NCI-H1417 treated with DMSO at 0.1 percent for 48 hours (cell line): ENCODE measurements at places on chromosomes 3 and 15.
A peak's percentile ranks its signal among the peaks of the same experiment; 100 is the strongest.

DNA sequence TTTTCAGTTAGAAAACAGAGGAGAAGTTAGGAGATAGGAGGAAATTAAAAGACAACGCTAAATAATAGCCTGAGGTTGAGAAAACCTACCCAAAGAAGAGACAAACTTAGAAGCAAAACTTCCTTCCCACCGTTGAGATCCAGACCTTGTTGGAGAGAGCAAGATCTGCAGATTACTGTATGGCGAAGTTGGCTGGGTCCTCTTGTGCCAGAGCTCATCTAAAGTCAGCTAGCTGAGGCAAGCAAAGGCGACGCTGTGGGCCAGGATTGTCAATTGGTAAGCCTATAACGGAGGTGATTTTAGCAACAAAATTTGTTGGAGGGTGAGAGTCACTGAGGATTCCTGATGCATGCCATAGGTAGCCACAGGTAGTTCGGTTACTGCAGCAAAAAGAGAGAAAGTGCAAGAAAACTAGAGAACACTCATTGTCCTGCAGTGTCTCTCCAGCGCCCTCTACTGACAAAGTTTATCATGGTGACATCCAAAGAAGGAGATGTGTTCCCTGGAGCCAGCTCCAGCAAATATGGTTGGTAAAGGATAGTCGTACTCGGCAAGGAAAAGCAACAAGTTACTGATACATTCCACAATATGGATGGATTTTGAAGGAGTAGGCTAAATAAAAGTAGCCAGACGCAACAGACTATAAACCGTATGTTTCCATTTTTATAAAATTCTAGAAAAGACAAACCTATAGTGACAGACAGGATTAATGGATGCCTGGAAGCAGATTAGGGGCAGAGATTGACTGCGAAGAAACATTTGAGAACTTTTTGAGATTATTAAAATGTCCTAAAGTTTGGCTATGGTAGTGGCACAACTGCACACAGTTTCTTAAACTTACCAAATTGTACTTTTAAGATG is 9.8 kb upstream of the OR5K4 start:
- DNase-seq = no peak

DNA sequence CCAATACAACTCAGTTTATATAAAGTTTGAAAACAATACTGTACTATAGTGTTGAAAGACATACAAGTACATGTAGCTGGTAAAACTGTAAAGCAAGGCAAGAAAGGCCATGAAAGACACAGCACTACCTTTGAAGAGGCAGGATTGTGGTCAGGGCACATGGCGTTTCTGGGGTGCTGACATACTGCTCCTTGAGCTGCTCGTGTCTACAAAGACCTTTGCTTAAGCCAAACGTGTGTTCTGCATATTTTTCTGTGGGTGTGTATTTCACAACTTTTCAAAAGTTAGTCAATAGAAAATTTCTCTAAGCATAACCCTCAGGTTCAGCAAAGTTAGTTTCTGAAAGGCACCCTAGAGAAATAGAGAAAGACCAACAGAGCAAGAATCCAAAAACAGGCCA is 14.1 kb upstream of the TOPAZ1 start:
- DNase-seq = no peak

DNA sequence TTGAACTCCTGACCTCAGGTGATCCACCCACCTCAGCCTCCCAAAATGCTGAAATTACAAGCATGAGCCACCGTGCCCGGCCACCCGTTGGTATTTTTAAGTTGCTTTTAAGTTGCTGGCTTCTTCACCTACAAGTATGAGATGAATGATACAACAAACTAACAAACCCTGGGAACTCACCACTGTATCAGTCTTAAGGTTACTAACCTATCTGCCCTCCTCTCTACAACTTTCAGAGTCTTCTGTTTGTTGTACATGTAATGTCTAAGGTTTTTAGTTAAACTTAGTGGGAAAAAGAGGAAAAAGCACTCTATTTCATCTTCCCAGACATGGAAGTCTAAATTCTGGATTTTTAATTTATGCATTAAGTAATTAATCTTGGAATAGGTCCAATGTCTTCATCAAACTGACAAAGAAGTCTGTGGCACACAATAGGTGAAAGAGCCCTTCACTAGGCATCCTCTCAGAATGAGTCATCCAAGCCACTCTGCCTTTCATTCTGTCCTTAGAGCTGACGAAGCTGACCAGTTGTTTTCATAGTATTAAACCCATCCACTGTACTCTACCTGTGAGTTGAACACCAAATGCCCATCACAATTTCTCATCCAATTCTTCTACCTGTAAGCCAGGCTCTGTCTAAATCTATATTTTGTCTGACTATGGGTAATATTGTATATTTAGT is 936.1 kb downstream of the TUSC7 start:
- no peak for DNase-seq

GRCh38 chr15:81053621-81054020 is 52.9 kb downstream of the TLNRD1 start:
- no peak for DNase-seq

DNA sequence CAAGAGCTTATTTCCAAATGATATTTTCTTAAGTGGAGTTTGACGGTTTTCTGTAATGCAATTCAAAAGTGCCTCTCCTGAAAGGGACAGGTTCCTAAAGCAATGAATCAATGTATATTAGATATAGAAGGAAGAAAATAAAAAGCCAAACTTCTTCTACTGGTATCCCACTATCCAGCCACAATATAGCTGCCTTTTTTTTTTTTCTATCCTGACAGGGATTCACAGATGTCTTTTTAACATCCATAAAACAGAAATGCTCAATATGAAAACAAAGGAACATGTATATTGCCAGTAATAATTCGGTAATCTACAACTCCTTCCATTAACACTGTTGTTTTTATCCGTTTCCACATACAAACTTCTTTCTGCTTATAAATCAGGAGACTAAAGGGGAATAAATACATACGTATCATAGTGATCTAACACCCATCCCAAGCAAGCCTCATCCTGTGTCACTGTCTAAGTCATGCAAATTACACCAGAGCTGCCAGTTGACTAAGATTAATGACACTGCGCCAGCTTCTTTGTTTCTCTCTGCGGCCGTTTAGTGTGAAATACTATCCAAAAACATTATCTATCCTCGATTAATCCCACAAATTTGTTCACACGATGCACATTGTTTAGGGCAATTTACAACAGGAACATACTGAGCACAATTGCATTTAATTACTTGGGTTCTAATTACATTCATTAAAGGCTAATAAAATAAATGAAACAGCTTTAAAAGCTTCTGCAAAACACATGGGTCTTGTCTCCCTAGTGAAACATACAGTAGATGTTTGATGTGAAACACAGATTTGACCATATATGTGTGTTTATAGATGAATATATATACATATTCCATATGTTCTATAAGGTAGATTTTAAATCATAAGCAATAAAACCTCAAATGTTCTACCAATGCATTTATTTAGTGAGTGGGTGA is 51.9 kb upstream of the CDIN1 start:
- peak; percentile 71 for DNase-seq

GRCh38 chr3:100912976-100913545 is 80.2 kb downstream of the ABI3BP start:
- DNase-seq = no peak

DNA sequence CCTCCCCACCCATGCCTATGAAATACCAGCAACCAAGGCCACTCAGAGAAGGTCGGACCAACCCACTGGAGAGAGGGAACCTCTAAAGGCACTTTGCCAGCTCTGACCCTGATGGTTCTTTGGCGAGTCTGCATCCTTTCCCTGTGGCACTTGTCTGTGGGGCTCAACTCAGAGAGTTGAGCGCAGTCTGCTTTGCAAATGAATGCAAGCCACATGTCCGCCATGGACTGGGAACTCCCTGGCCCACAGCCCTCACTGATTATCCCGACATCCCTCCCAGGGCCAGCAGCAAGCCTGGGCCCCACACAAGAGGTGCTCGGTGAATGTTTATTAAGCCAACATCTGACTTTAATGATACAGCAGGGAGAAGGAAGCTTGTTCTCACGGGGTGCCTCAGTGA is 55.5 kb upstream of the HES1 start:
- no peak for DNase-seq
